Stimulated activated CD4-positive, alpha-beta T cell treated with anti-CD3 and anti-CD28 coated beads, Interleukin-1b, Interleukin-23, amount 100 ng/mL, for 4 hours (primary cell): ENCODE measurements at places on chromosomes 7 and 10.

GRCh38 chr10:33501161-33501560, 166.7 kb upstream of the NRP1 start:
- DNase-seq: no peak

DNA sequence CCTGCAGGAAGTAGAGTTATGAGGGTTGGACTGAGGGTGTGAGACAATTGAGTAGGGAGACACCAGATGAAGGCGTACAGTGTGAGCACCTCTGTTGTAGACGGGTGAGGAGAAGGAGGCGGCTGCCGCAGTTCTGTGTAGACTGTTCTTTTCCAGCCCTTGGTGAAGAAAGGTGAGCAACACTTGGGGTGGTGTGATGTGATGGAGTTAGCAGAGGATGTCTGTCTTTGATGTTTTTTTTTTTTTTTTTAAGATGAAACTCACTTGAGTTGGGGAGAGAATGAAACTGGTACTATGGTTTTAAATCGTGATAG, 42.8 kb upstream of the RNF216 start:
- DNase-seq: peak; percentile 56

DNA sequence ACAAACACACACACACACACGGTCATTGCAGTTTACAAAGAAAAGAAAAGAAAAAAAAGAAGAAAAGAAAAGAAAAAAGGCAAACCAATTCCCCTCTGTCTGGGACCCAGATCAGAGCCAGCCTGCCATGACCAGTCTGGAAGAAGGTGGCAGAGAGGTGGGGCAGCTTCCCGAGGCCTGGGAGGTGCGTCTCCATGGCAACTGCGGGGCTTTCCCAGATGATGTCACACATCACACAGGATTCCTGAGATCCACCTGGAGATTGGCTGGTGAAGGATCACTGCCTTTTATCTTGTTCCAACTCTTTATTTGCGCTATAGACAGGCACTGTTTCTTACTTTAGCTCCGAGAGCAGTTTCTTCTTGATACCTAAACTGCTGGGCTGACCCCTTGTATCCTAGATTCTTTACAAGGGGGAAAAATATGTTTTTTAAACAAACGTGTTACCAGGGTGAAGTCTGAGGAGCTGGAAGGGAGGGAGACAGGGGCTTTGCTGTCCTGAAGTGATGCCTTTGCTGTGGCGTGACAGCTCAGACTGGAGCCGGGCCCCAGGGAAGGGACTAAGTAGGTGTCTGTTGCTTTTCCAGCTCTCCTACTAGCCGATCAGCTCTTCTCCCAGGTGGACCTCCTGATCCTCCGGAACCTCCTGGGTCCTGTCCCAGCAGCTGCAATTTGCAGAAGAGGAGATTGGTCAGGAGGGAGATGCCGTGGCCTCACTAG, 298.5 kb downstream of the KLF6 start:
- DNase-seq: no peak

DNA sequence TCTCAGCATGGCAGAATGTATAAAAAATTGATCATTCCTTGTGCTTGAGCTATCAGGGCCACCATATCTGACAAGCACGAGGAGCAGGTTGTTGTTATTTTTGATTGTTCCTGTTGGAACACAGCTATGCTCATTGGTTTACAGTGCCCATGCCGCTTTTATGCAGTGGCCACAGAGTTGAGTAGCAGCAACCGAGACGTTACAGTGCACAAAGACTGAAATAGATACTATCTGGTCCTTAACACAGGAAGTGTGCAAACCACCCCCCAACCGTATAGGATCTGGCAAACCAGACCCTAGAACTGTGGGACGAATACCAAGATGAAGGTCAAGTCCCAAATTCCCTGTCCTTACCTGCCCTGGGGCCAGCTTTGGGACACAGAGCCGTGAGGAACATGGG, 216.6 kb downstream of the KLF6 start:
- DNase-seq: no peak

DNA sequence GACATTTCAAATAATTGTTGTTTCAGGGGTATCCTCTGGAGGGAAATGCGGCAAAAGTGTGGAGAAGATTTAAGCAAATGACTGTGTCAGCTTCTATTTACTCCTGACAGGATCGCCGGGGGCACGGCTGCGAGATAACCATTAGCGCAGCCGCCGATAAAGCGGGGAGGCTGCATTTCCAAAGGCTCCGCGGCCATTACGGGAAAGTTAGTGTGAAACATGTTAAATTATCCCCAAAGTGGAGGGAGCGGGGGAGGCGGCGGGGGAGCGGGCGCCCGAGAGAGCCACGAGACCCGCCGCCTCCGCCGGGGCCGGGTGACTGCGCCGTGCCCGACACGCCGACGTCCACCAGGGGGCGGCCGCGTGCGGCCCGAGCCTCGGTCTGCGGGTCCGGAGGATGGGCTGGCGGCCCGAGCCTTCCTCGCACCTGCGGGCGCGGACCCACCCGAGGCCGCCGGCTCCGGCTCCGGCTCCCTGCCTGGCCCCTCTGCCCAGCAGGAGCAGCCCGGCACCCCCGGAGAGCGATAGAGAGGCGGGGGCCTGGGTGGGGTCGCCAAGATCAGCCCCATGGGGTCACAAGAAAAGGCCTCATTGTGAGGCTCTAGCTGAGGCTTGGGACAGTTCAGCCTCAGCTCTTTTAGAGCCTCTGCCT, 74.4 kb upstream of the PAX2 start:
- DNase-seq: peak; percentile 46

DNA sequence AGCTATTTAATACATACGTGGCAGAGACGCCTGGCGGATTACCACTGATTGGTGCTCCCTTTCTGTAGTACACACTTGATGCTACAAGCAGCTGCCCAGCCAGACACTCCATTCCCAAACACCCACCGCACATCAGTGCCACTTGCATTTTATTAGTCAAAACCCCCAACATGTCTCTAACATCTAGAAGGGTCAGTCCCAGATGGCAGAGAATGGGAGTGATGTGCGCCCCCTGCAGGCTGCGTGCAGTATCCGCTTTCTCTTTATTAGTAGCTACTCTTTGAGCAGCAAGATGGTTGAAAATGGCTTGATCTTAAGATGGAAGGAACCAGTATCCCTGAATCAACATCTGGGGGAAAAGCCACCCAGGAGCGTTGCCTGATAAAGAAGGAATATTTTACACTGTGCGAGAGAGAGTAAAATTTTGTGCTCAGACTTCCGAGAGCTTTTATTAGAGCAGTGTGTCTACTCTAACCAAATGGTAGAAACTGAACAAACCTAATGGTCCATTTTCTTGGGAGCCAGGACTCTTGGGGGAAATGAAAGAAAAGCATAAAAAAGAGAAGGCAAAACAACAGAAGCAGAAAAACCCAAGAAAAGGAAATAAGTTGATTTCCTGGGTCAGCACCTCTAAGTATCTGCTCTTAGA, 78.3 kb downstream of the ST8SIA6 start:
- DNase-seq: peak; percentile 8

DNA sequence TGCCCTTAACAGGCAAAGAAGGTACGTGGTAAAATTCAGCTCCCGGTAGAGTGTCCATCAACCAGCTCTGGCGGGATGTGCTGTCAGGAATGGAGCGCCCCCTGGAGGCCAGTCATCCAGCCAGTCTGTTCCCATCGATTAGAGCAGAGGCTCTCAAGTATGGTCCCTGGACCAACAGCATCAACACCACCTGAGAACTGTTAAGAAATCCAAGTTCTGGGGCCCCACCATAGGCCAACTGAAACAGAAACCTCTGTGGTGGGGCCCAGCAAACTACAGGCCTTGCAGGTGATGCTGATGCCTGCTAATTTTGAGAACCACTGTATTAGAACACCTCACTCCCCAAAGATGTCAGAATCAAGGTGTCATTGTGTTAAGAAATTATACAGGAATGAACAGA, 109.2 kb downstream of the DPY19L1 start:
- DNase-seq: peak; percentile 8

DNA sequence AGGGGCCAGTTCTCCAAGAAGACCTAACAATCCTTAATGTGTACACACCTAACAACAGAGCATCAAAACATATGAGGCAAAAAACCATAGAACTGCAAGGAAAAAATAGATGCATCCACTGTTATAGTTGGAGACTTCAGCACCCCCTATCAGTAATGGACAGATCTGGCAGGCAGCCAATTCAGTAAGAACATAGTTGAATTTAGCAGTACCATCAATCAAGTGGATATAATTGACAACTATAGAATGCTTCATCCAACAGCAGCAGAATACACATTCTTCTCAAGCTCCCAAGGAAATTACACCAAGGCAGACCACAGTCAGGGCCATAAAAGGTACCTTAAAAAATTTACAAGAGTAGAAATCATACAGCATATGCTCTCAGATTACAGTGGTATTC, 42.2 kb downstream of the POLL start:
- no peak for DNase-seq

DNA sequence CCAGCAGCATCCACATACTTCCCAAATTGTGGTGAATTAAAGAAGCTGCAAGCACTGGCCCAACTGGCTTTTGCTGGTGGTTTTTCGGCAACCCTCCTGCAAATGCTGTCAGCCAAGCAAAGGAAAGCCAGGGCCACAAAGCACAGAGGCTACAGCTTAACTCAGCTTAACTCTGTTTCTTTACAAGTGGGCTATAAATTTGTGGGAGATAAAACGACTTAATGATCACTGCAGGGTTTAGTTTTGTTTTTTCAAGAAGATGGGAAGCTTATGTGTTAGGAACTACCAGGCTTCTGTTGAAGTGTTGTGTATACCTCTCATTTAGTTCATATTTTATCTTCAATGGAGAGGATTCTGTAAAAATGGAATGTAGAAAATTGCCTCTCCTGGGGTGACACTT, 110.6 kb downstream of the TACC2 start:
- no peak for DNase-seq

GRCh38 chr10:109982123-109982522, 25.7 kb upstream of the ADD3 start:
- no peak for DNase-seq

DNA sequence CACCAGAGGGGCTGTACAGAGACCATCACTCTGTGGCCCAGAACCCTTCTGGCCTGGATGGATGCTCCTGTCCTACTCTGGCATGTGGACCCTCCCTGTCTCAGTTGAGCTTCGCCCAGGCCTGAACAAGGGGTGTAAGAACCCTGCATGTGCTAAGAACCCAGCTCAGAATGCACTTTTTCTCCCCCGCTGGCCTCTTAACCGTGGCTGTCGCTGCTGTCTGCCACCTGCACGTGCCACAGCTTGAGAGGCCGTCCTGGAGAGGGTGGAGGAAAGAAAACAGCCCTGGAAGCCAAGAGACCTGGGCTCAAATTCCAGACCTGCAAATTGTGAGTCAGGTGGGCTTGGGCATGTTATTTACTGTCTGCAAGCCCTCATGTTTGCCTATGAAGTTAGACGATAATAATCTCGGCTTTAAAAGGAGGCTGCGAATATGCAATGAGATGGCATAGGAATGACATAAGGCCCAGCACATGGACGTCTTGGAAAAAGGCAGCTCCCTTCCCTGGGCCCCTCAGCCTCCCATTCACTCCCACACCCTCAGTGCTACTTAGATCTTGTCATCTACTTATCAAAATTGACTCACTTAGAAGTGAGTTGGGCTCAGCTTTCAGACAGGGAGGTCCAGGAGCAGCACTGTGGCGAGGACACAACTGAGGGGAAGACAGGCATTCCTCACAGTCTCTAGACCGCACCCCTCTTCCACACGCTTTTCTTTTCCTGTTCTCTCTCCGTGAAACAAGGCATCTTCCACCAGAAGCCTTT, 31.4 kb downstream of the FIGNL1 start:
- no peak for DNase-seq

DNA sequence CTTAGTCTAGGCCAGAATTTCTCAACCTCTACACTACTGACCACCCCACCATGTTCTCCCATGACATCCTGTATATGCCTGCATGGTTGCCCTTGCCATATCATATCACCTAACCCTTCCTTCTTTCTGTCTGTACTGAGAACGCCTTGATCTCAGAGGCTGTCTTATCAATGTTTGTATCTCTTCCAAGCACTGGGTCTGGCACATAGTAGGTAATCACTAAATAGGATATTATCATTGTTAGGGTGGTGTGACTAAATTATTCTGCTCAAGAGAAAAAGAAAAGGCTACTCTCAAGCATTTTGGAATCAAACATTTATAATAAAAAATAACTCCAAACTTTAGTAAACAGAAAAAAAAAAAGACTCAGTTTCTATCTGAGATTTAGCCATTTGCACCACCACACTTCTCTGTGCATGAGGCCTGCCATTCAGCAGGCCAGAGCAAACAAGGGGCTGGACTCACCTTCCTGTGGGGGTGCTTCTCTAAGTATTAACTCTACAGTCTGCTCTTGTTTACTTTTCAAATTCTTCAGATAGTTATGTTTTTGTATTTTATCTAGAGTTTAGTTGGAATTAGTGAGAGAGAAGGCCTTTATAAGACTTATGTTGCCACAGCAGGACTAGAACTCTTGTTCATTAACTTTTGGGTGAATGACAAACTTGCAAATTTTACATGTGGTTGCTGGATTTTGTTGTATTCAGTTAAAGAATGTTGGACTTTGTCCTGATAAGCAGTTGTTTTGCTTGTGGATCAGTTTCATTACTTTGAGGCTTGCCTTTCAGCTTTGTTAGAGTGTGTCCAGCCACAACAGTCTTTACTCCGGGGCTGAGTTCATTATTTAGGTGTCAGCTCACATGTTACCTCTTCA, 5.4 kb downstream of the AGBL3 start:
- no peak for DNase-seq

GRCh38 chr10:36280890-36281499, 638.9 kb upstream of the FZD8 start:
- DNase-seq: no peak

DNA sequence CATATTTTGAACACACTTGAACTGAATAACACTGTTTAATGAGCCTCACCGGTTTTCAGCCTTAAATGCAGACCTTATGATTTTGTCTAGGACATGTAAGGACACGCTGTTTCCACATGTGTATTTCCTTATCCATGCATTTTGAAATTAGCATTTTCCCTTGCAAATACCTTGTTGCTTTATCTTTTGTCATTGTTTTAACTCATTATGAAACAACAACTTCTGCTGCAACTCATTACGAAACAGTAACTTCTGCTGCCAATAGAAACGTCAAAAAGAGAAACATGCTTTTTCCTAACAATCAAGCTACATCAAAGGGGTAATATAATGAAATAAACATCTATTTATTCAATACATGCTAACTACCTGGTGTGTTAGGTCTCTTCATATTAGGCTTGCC, 322.0 kb downstream of the AGMO start:
- DNase-seq: no peak

- no peak for DNase-seq
These were observed 44.5 kb downstream of the PSMC2 start for GRCh38 chr7:103391976-103392375.

DNA sequence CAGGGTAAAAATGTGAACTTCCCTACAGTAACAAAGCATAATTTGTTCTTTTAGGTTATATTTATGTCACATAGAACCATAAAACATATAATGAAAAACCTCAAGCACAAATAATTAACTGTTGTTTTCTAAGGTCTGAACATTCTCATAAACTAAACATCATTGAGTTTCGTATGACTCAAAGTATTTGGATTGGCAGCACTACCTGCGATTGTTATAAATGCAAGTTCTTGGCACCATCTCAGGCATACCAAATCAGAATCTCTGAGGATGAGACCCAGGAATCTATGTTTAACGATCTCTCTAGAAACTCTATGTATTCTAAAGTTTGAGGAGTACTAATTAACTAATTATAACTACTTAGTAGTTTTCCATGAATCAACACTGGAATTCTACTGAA, 22.5 kb downstream of the ORC5 start:
- DNase-seq: no peak

GRCh38 chr7:69517985-69518704, 80.1 kb upstream of the AUTS2 start:
- no peak for DNase-seq

- DNase-seq: no peak
These were observed 8.6 kb upstream of the PDE1C start for GRCh38 chr7:32078824-32079223.
